ENCODE measurements at places on chromosomes 3 and 15. TPM values are rescaled to one million over a fixed set of nuclear protein-coding genes. Genes with fewer than 3 reads are reported as not detected.

- DNase-seq: no peak
These were observed 18.2 kb downstream of the LOXL1 start for GRCh38 chr15:73944161-73945129.

- DNase-seq: peak; percentile 3
These were observed 332.1 kb downstream of the ARRDC4 start for GRCh38 chr15:98292442-98293240.

DNA sequence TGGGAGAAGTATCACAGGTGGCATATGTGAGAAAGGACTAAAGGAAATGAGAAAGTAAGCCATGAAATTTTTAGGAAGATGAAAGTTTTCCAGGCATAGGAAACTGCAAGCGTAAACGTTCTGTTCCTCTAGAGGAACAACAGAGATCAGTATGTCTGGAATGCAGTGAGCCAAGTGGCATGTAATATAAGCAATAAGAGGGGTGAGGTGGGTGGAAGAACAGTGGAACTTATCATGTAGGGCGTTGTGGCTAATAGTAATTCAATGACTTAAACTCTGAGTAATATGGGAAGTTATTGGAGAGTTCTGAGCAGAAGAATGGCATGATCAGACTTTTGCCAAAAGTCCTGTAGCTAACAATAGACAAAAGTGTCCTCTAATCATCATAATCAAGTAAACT lies 902.9 kb downstream of the EPHA3 start:
- peak; percentile 67 for DNase-seq

GRCh38 chr15:29687939-29688505 lies 134.2 kb downstream of the TJP1 start:
- DNase-seq: no peak

DNA sequence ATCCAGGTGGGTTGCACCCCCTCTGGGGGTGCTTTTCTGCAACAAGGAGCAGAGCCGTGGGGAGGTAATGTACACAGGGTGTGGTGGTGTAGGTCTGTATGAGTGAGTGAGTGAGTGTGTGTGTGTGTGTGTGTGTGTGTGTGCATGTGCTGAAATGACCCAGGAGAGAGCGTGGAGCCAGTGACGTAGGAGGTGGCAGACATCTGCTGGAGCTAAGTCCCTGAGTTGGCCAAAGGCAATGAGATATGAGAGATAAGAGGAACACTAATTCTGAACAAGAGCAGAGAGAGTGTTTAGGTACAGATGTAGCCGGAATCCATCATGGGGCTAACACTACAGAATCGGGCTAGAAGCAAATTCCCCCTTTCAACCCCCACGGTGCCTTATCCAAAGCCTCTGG lies 27.6 kb downstream of the BDH1 start:
- peak; percentile 17 for DNase-seq

DNA sequence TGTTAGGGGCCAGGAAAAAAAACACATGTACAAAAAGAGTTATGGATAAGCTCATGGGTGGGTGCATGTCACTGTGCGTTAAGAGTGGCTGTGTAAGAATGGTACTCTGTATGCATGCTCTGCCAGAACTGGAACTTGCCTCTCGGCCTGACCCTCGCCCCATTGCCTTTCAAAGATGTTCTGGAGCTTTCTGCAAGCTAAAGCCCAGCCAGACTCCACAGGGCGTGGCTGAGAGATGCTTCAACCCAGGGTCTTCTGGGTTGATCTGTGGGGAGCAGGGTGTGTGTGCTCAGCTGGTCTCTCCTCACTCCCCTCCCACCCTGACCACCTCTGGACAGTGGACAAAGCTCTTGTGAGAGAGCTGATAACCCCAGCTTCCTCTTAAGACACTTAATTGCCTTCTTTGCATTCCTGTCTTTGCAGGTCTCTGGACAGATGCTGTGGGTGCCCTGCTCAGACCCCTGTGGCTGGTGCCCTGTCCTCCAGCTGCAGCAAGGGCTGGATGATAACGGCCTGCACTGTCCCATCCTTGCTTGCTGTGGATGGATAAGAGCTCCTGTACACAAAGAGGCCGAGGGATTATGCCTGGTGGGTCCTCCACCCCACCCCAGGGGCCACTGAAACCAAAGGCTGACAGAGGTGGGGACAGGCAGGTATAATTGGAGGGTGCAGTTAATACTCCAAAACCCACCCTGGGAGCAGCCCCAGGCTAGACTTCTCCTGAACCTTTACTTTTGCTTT lies 28.7 kb downstream of the ALDH1L1 start:
- no peak for DNase-seq

- peak; percentile 65 for DNase-seq
These were observed 505 bp upstream of the WNT5A start for GRCh38 chr3:55487381-55488241.

GRCh38 chr15:37112171-37112570 lies 11.8 kb upstream of the MEIS2 start:
- peak; percentile 62 for DNase-seq

GRCh38 chr3:169822540-169822939 lies 9.8 kb upstream of the LRRC34 start:
- DNase-seq: no peak

DNA sequence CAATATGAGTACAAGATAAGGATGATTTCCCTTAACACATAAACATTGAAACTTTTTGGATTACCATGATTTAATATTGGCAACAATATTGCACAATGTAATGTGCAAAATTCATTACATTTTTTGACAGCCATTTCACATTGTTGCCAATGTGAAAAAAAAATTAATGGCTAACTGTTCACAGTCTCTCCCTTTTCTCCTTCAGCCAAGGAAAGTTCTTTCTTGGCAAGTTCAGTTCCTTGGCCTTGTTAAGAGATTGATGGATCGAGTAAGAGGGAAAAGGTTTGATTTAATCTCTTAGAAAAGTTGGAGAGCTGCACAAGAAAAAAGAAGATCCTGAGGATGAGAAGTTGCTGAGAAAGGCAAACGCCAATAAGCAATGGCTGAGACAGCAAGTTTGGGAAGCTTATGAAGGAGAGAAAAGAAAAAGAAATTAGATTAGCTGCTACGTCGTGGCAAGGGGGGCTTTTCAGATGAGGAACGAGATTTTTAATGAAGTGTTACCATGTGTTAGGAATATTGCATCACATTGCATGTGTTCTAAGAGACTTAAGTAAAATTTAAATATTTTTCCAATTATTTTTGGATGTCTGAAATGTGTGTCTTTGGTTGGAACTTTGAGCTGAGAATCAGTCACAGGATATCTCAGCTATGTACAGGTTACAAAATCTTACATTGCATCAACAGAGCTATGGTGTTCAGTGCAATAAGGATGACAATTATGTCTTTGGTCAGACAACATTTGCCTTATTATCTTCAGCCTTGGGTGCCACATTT lies 61.4 kb upstream of the ZNF280D start:
- no peak for DNase-seq

- DNase-seq: peak; percentile 81
These were observed 515 bp downstream of the EIF4G1 start for GRCh38 chr3:184314700-184315542.

DNA sequence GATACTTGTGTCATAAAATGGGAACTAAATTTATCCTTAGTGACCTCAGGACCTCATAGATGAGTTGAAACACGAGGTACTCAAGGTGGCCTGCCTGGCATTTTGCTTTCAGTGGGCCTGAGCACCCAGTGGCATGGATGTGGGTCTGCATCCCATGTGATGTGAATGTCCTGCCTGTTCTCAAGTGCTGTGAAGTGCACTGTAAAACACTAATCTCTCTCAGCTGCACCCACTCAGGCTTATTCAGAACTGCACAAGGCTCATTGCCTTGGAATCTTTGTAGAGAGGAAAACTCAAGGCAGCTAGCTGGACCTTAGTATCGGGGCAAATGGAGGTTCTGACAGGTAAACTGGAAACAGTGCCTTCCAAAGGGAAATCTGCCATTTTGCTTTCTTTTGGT lies 767.0 kb downstream of the TUSC7 start:
- DNase-seq: no peak

DNA sequence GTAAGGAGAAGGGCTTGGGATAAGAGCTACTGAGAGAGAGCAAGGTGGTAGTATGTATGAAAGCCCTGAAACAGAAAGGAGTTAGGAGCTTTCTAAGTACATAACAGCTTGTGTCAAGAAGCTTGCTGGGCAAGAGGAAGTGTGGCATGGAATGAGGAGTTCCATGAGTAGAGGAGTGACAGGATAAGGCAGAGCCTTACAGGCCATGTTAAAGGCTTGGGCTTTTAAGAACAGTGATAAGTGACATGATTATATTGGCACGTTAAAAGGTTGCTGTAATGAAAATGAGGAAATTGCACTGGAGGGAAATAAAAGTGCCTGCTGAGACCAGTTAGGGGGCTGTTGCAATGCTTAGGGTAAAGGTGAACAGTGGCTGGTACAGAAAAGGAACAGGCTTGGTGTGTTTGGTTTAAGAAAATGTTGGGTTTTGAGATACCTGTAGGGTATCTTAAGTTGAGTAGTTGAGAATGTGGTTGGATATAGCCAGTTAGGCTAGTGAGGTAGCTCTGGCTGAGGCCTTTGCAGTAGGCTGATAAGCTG lies 49.0 kb downstream of the MEF2A start:
- DNase-seq: peak; percentile 18

DNA sequence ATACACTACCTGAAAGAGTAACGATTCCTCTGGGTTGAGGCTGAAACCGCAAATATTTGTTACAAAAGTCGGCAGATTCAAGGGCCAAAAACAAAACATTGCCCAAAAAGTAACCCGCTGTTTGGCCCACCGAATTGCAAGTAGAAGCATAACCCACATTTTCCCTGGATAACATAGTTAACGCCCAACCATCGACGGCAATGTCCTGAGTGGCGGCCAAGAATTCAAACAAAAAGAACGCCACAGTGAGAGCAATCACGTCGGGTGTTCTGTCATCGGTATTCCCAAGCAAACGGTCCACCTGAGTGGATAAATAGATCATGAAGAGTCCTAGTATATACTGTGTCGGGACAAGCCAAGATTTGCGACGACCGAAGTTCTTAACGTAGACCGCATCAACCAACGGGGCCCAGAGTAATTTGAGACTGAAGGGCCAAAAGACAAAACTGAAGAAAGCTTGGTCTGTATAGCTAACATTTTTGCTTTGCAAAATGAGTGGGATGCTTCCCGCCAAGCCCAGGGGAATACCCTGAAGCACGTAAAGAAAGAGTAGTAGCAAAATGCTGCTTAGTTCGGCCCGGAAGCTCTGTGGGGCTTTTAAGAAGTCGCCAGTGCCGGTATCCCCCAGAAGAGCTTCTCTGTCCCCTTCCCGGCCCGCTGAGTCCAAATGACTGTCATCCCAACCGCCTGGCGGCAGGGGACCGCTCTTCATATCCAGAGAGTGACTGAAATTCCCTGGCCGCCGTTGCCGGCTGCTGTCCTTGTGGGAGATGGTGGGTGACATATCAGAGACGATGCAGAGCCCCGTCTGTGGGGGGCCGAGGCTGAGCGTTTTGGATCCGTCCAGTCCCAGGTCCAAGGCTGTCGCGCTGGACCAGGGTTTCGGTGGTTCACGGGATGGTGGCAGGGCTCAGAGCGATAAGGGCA lies 750 bp downstream of the SLC33A1 start:
- DNase-seq: peak; percentile 43

DNA sequence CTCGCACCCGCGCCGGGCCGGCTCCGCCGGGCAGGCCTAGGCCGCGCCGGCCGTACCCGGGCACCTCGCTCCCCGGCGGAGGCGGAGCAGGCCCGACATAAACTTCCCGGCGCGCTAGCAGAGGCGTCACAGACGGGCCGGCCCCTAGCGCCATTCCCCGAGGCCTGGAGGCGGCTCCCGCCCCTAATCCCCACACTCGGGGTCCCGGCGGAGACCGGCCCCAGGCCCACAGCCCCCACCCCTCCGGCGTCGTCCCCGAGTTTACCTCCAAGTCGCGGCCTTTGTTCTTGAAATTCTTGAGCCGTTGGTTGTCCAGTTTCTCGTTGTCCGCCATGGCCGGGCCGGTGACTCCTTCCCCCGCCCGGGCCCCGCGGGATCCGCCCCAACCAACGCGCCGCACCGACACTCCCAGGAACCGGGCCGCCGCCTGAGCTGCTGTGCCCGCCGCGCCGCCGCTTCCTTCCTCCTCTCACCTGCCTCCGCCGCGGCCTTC lies 376 bp downstream of the KPNA4 start:
- DNase-seq: peak; percentile 47

Gene IQCB1
- 7.4 TPM for total RNA-seq

Gene RPL39L
- 33.8 TPM for total RNA-seq

Gene SCG5
- 16.7 TPM for total RNA-seq

Gene LRRC3B
- total RNA-seq: not detected

Measured in fibroblast of the aortic adventitia (primary cell).